Activated naive CD4-positive, alpha-beta T cell treated with Interleukin-2 at 50 U/mL for 16 hours (primary cell): ENCODE measurements at places on chromosomes 1 and 21.

DNA sequence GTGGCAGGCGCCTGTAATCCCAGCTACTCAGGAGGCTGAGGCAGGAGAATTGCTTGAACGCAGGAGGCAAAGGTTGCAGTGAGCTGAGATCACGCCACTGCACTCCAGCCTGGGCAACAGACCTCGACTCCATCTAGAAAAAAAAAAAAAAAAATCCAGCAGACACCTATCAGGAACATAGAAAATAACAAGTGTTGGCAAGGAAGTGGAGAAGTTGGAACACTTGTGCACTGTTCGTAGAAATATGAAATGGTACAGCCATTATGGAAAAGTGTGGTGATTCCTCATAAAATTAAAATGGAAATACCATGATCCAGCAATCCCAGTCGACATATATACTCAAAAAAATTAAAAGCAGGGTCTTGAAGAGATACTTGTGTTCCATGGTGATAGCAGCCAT, 12.0 kb upstream of the C1orf162 start:
- DNase-seq: no peak

DNA sequence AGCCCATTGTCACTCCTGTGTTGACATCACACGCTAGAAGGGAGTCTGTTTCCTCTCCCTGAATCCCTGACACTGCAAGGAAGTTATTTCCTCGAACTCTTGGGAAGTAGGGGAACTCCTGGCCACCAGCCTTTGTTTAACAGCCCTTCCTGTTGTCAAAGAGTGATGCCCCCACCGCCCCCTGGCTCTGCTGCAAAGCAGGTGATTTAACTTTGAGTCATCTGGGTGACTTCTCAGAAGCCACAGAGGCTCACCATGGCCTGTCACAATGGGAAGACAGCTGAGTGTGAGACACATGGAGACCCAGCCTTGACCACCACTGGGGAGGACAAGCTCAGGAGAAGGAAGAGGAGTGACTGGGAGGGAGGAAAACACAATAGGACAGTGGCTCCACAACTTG, 182.8 kb downstream of the PSMG1 start:
- DNase-seq: no peak

DNA sequence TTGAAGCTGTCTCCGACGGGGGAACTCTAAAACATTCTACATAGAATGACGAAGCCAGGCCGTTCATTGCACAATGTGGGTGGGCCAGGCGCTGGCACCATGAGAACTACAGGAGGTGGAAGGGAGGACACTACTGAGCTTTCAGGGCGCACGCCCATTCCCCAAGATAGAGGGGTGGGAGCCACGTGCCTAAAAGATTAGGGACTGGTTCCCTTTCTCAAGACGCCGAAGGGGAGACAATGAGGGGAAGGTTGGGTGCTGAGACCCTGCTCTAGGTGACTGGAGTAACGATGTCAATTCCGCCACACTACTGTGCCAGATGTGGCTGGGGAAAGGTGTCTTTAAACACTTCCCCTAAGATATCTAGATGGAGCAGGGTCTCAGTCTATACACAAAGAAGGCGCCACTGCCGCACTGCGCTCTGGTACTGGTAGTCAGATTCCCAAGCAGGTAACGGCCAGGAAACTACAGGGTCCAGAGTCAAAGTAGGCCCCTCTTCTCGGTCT, 782 bp downstream of the CSDE1 start:
- no peak for DNase-seq

DNA sequence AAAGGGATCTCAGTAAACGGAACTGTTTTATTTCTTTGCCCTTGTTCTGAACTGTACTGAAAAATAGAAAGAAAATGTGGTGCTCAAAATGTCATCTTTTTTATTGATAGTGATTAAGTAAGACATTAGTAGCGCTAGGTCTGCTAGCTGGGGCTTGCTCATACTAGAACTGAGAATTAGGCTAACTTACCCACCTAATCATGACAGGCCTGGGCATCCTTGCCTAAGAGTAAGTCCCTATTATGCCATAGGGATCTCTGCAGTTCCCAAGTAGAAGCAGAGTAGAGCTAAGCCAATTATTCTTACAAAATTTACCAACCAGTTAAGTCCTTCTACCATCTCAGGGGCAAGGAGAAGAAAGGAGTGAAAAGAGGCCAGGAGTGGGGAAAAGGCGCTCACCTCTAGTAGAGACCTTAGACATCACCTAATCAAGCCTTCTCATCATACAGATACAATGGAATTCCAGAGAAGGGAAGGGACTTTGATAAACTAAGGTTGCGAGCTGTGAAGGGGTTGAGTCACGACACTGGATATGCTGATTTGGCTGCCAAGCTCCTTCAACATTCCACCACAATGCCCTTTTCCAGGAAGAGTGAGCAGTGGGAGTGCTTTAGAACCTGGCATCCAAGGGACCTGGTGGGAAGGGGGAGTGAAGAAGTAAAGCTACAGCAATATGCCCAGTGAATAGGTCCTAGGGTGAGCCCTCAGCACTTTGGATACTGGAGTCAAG, 27.7 kb upstream of the RPTN start:
- DNase-seq: no peak

DNA sequence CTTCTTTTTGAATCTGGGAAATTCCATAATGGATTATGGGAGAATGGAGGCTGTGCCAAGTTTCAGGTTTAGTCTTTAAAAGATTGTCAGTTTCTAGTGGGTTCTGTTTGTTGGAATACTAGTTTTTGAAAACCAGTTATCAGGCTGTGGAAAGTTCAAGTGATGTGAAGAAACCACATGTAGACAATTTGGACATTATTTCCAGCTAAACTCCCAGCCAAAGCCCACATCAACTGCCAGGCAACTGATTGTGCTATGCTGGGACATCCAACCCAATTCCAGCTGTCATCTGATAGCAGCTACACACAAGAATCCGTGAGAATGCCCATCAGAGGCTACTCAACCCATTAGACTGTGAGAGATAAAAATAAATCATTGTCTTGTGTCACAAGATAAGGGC, 546.1 kb upstream of the ADAMTS5 start:
- DNase-seq: no peak

- DNase-seq: no peak
Measured at GRCh38 chr1:35783055-35783583, 13.3 kb upstream of the CLSPN start.
